Suppressor macrophage treated with lipopolysaccharide for 1 hour (primary cell): ENCODE measurements at places on chromosomes 3 and 15.
A peak's percentile ranks its signal among the peaks of the same experiment; 100 is the strongest.

GRCh38 chr3:114453361-114453780 is 159.5 kb downstream of the TIGIT start:
- no peak for DNase-seq

GRCh38 chr15:74787251-74788041 is 5.6 kb downstream of the CSK start:
- peak; percentile 96 for DNase-seq

- DNase-seq: peak; percentile 43
Observed at GRCh38 chr15:58065445-58066041, at the start of gene ALDH1A2. ALDH1A2 (minus strand) TSS chr15:58065711; CDS start chr15:58065650, 61 bp downstream.

DNA sequence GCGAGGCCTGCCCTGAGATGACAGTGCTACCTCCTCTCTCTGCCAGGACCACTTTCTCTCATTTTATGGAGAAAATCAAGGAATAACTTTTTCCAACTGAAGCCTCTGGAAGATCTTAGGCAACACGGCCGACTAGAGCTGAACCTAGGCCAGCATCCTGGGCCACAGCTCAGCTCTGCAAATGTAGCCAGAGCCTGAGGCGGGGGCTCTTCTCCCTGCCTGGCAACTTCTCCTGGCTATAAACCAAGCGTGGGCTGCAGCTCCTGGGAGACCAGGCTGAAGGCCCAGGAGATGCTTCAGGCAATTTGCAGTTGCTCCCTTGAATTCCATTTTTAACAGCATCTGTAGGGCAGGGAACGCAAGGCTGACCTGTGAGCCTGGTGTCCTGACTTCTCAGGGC is 74.9 kb downstream of the CEMIP start:
- no peak for DNase-seq

DNA sequence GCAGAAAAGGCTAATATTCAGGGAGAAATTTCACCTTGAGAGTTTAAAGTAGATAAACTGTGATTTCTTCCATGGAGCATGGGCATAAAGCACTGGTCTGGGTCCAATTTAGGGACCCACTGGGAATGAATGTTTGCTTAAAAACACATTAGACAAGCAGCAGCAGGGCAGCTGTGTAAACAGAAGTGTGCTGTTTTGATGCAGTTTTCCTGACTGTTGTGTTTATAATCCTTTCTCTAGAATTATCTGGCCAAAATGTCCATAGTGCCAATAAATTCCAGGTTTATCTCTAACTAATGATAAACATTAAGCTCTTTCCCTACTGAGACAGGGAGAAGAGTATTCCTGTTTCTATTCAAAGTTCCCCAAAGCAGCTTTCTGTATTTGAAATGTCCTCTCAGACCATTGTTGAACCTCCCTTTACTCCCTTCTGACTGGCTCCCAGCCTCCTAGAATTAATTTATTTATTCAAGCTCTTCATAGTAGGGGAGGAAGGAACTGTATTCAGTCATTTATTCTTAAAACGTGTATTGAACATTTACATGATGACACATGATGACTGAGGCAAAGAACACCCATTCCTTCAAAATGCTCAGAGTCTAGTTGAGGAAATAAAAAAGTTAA is 7.0 kb upstream of the TM4SF18 start:
- no peak for DNase-seq

- DNase-seq: no peak
Observed at GRCh38 chr3:52572221-52572620, 35.8 kb downstream of the UQCC5 start.

- no peak for DNase-seq
Observed at GRCh38 chr3:52982839-52983238, 63.0 kb downstream of the SFMBT1 start.

- DNase-seq: peak; percentile 22
Observed at GRCh38 chr3:43879166-43879565, 188.4 kb downstream of the ABHD5 start.

DNA sequence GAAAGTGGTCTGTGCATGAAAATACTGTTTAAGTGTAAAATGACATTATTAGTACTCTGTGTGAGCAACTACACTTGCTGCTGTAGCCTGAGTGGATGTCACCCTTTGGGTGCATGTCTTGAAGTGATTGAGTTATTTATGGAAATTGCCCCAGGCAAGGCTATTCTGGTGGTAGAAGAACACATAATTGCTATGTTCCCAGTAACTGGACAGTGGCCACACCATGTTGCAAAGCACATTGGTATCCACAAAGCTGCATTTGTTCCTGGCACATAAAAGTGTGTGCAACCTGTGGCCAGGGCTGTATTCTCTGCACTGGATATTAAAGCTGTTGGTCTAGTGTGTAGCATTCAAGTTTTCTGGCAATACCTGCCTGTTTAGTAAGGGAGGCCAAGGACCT is 23.8 kb downstream of the MTMR14 start:
- no peak for DNase-seq
